NCI-H510A treated with DMSO at 0.1 percent for 48 hours (cell line): ENCODE measurements at places on chromosomes 6 and 20.
A peak's percentile ranks its signal among the peaks of the same experiment; 100 is the strongest.

DNA sequence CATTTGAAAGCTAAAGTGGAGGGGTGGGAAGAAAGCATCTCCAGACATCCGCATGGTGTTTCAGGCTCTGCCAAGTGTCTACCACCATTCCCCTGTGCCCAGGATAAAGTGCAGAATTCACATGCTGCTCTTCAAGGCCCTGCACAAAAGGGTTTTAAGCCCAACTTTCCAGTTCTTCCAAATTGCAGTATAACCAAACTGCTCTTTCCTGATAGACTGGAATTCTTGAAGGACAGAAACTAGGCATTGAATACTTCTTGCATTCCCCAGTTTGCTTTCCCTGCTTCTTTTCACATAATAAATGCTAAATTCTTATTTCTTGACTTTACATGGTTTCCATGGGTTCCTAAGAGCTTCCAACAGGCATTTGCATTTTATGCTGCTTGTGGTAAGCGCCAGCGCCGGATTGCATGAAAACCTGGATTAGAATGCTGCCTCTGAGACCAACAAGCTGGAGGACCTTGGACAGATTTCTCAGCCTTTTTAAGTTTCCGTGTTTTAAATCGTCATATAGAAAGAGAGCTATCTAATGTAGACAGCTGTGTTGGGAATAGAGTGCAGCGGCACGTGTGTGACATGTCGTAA, 7.9 kb downstream of the SOX4 start:
- DNase-seq, result no peak

DNA sequence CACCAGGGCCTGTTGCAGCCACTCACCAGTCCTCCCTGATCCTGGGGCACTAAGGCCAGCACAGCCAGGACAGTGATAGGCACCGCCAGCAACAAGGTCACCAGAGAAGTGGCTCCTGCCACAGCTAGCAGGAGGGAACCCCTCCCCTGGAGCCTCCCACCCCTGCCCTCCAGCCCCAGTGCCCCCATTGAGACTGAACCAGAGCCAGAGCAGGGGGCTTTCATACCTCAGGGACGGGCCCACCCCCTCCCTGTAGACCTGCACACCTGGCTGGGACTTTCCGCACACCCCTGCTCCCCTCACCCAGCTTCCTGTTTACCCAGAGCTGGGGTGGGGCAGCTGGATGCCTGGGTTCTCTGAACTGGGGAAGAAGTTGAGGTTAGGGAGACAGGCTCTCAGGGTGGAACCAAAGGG, at the start of gene LTB:
Gene LTB, minus strand, starts transcription at position 195 of the 414 bp plus-strand sequence. Its CDS starts 7 bp downstream, at position 188.
- DNase-seq, result no peak

GRCh38 chr6:134701301-134701700, 248.6 kb downstream of the ALDH8A1 start:
- peak; percentile 40 for DNase-seq

- no peak for DNase-seq
Observed at GRCh38 chr6:23417133-23417532, 708.9 kb upstream of the NRSN1 start.

- DNase-seq, result no peak
Observed at GRCh38 chr6:160297310-160297709, 38.7 kb upstream of the SLC22A2 start.

- no peak for DNase-seq
Observed at GRCh38 chr6:30074331-30075093, 1.1 kb downstream of the RNF39 start.

DNA sequence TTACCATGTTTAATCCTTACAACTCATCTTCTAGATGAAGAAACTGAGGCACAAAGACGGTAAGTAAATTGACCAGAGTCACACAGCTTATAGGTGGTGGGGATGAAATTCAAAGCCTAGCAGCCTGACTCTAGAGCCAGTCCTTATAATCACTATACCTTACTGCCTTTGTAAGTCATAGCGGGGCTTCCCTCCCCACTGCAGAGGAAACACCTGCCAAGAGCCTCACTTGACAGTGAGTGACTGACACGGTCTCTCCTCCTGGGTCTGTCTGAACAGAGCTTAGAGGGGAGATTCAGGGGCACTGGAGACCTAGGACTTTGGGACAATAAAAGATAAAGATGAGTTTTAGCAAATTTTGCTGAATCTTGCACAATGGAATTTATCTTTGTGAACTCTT, 12.8 kb downstream of the SUN5 start:
- DNase-seq, result no peak

DNA sequence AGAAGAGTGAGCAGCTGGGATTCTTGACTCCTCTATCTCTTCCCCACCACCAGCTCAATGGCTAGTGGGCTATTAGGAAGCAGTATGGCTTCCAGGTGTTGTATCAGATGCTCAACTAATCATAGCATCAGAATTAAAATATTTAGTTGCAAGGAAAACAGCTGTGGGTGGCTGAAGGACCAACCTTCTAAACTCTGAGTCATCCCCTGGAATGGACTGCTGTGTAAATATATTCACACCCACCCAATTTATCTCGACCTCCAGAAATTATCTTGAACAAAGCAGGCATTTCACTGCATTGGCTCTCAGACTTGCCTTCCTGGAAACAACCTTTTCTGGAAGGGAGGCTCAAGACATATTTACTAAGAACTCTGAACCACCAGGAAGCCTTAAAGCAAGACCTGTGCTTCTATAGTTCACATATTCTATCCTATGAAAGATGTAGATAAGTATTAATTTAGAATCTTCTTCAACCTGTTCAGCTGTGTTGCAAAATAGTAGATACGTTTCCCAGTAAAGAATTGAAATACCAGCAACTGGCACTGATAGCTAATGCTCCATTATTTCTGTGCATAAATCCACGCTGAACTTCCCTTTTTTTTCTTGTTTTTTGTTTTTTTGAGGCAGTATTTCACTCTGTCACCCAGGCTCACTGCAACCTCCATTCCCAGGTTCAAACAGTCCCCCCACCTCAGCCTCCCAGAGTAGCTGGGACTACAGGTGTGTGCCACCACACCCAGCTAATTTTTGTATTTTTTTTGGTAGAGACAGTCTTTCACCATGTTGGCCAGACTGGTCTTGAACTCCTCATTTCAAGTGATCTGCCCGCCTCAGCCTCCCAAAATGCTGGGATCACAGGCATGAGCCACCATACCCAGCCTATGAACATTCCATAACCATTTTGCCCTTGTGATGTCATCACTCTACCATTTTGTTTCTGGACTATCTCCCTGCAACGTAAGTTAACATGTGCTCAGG, 56.9 kb upstream of the CD2AP start:
- no peak for DNase-seq

DNA sequence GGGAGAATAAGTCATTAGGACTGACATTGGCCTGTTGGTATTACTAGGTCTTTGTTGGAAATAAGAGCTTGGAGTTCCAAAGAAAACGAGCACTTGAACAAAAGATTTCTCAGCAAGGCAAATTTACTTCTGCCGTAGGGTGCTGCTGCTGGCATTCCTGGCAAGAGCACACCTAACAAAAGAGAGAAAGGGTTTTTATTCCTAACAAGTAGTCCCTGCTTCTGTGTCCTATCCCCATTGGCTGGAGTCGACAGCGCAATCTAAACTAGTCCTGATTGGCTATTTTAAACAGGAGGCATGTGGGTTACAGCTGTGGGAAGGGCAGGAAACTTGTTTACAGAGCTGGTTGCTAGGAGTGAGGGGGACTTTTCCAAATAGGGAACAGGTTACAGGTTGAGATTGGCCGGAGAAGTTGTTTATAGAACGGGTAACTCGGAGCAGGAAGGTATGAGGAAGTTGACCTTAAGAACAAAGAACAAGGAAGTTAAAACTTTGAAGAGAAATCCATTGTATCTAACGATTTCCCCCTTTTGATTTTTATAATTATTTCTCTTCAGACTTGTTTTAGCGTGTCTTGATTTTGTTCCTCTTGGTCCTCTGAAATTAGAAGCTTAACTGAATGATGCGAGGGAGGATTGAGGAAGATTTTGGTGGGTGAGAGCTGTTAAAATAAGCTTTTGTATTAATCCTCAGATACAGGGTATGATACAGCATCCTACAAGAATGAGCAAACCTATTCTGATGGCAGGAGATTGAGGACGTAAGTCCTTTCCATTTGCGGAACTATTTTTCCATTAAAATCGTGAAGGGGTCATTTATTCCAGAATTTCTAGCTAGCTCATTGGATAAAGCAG, 3.4 kb upstream of the ZNFX1 start:
- no peak for DNase-seq

DNA sequence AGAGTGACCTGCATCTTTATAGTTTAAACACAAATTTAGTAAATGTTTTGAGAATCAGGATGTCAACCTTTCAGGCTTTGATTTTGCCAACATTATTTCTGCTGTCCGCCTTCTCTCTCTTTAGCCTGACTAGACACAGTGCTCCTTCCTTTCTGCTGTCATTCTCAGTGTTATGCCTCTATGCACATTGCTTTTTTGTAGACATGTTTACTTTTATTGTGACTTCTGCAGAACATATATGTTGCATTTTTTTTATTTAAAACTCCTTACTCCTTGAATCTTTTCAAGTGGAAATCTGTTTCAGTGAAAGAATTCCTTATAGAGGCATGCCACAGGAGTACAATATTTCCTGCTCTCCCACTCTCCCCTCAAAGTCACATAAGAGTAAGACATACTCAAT, 64.2 kb downstream of the LAMA4 start:
- no peak for DNase-seq

GRCh38 chr20:43681991-43682410, 15.1 kb downstream of the MYBL2 start:
- DNase-seq, result peak; percentile 53

DNA sequence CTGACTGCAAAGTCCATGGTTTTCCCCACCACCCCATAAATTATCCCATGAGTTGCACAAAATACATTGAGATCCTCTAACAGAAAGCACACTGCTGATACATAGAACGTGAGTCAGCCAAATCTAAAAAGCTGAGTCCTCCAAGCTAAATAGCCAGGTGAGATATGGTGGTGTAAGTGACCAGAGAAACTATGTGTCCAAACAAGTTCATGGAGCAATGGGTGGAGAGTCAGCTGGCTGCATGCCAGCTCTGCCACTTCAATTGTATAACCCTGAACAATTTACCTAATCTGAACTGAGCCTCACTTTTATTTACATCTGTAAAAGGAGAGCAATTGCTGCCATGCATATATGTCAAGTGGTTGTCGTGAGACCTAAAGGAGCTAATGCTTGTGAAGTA, 9.7 kb downstream of the SNAP25 start:
- DNase-seq, result peak; percentile 99

DNA sequence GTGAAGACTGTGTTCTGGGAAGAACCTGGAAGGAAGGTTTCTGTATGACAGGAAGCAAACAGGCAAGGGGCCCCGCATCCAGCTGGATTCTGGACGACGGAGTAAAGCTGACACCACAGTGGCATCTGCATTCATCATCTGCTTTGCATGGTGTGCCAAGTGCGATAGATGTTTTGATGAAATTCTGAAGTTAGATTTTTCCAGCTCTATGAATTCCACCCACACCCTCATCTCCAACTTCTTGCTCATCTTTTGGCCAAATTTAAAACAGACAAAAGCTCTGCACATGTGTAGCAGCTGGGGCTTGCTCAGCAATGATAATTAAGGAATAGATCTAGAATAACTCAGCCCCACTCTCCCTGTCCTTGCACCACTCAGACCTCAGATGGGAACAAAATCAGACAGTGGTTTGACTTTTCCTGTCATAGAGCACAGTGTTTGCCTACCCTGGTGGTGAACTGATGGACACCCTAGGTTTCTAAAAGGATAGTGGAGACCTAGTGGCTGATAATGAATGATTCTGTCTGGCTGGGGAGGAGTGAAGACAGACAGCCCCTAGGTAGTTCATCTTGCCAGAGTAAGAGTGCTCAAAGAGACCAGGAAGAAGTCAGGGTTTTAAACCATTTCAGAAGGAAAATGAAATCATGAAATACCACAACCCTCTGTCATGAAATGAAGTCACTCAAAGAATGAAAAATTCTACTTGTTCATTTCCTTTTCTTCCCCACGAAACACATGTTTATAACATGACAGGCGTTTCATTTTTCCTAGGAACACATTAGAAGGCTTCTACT, 85.8 kb downstream of the BCAS1 start:
- DNase-seq, result no peak
